ENCODE measurements at places on chromosomes 2 and 18.

DNA sequence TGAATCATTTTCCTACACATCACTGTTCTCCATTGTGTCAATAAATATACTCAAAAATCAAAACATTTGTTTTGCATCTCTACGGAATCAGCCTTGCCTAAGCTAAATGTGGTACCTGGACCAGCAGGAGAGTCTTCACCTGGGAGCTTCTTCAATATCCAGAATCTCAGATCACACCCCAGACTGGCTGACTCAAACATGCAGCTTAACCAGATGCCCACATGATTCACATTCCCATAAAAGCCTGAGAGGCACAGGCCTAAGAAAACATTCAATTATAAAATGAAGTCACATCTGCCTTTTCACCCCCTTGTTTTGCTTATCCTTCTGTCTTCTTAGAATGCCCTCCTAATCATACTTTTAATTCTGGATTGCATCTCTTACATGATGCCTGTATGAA, 1045.5 kb upstream of the NXPH2 start:
- DNase-seq, result no peak

DNA sequence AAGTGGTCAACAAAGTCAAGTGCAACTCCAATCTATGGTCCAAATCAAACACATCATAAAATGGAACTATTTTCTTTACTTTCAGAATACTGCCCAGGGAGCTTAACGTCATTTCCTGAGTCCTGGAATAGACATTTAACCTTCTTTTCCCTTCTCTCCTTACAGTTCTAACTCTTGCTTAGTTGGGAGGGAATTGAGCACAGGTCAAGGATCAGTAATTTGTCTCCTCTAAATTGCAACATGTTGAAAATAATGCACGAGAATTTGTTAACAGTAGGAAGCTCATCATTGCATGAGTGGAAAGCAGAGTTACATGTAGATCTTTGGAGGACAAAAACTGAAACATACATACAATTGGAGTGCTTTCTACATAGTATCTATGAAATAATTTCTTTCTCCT, 87.7 kb downstream of the MEP1B start:
- no peak for DNase-seq

DNA sequence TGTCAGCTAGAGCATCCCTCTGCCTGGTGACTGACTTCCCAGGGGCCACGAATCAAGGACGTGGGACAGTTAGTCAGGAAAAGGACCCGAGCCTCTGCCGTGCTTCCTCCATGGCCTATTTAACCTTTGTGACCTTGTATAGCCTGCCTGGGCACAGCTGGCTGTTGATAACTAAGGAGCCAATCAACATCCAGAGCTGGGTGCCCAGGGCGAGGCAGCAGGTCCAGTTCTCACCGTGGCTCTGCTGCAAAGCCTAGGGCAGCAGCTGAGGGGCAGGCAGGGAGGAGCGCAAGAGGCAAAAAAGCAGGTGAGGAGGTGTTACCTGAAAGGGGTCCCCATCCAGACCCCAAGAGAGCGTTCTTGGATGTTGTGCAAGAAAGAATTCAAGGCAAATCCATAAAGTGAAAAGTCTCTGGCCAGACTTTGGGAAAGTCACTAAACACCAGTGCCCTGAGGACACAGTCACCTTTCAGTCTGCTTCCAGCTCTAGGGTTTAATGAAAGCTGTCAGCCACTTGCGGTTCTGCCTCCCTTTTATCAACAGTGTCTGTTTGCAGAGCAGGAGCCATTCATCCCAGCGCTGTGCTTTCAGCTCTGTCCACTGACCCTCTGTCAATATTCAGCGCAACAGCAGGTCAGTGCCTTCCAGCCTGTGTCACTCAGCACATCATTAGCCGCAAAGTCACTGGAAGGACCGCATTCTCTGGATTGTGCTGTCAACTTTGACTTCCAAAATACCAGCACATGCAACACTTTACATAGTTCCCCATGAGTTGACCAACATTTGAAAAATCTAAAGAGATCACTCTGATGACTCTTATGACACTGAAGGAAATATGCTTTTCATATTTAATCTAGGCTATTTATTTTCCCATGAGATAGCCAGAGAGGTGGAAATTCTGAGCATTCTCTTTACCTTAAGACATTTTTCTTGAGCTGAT, 38.6 kb upstream of the ASAP2 start:
- DNase-seq, result no peak

- no peak for DNase-seq
Measured at GRCh38 chr2:64410671-64411070, 43.3 kb upstream of the LGALSL start.

DNA sequence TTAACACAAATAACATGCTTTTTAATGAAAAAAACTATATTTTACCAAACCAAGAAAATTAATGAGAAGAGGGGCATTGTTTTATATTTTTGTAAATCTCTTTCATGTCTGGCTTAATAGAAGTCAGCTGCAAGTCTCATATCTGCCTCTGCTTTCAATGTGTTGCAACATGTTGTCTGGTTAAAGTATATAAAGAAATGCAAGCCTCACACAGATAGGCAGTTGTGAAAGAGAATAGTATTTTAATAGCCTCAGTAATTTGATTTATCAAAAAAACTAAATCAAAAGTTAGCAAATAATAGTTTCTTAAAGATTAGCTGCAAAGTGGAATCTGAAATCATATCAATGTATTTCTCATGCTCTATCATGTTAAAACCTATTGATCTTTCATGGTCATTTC, 52.9 kb upstream of the NCOA1 start:
- DNase-seq, result no peak

DNA sequence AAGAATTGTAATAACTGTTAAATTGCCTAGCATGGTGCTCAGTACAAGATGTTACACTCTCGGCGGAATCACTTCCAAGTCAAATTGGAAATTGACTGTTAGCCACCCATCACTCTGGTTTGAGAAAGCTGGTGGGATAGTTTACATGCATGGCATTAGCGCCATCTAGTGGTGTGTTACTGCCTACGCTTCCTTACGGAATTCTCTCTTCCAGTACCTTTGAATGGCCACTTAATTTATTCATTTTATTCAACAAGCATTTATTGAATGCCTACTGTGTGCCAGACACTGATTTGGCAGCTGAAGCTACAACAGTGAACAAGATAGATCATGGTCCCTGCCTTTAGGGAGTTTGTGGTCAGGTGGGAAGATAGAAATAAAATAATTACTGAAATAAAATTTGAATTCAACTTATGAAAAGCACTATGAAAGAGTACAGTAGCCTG, 171.2 kb downstream of the TMEM247 start:
- peak; percentile 24 for DNase-seq

All from activated CD4-positive, CD25-positive, alpha-beta regulatory T cell (primary cell).